HepG2 (cell line): ENCODE measurements at places on chromosomes 6 and 20.

DNA sequence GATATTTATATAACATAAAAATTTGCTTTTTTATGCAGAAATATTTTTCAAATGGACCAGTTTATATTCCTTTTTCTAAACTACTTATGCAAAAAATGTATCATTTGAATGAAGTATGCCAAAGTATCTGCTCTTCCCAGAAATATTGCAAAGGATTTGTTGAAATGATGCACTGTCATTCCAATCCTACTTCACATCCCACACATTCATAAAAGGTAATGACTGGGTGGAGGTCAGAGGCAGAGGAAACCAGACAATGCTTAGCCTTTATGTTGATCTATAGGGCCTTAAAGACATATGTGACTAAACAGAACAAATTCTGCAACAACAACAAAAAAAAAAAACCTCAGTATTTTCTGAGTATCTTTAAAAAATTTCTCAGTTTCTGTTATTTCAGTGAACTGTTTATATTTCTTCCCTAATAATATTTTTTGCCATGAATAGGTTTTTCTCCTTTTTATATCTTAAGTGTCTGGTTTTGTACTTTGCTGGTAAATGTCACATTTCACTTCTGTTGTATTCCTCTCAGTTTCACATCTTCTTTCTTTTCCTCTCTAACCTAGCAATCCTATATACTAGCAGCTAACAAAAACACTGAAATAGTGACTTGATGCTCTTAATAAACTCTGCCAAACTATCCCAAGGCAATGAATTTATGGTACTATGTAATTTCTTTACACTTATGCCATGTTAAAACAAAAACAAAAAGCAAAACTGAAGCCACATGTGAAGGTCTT lies 374.1 kb downstream of the BCKDHB start:
- no peak for DNase-seq

DNA sequence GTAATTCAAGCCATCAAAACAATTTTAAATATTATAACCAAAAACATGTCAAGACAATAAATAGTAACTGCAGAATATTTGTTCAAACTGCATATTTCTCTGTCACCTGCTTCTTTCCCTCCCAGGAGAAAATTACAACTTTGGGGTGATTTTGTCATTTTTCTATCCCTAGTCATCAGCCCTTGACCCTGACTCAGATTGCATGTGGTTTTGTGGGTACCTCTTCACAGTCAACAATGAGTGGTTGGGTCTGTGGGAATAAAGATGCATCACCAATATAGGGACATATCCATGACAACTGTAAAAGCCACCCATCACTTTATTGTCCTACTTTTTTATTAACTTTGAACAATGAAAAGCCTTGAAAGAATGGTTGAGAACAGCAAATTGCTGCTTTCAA lies 7.3 kb downstream of the COL10A1 start:
- DNase-seq: no peak

GRCh38 chr6:152984513-152984872 lies 1.7 kb upstream of the FBXO5 start:
- no peak for DNase-seq

DNA sequence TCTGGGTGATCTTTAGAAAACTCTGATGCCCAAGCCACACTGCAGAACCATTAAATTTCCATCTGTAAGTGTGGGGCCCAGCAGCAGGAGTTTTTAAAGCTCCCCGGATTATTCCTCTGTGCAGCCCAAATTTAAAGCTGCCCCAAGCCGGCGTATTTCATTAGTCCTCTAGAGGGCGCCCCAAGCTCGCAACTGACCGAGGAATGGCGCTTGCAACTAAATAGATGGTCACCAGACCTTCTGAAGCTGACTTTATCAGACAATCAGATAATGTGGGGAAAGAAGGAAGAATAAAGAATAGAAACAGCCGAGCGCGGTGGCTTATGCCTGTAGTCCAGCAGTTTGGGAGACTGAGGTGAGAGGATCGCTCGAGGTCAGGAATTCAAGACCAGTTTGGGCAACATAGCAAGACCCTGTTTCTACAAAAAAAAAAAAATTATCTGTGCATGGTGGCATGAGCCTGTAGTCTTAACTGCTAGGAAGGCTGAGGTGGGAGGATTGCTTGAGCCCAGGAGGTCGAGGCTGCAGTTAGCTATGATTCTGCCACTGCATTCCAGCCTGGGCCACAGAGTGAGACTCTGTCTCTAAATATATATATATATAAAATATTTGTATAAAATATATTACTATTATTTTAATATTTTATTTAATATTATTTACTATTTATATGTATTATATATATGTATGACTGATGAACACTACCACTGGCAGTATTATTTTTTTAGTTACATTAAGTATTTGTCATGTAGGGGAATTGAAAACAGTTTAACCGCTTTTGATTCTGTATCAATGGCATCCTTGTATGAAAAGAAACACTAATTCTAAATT lies 56.0 kb downstream of the OTOR start:
- peak; percentile 47 for DNase-seq

DNA sequence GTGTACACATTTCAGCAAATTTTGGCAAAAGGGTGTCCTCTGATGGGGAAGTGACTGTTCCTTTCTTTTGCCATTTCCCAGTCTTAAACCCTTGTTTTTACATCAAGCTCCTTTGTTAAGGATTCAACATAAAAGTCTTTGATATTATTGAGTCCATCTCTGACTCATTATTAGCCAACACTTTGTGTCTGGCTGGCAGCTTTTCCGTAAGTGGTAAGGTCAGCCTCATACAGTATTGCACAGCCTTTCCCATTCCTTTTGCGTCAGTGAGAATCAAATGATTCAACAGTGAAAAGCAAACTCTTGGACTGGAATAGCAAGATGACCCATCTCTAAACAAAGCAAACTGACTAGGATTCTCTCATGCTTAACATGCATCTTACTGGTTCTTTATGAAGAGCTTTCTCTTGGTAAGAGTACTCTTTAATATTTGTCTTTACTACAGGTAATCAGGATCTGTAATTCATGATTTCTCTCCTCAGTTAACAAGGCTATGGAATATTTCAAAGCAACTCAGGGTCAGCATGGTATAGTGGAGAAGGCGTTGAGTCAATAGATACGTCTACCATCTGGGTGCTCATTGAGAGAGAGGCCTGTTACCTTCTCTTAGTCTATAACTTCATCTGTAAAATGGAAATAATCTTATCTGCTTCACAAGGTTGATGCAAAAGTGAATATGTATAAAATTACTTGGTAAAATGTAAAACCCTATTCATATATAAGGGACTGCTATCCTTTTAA lies 183.6 kb downstream of the PRL start:
- DNase-seq: no peak

DNA sequence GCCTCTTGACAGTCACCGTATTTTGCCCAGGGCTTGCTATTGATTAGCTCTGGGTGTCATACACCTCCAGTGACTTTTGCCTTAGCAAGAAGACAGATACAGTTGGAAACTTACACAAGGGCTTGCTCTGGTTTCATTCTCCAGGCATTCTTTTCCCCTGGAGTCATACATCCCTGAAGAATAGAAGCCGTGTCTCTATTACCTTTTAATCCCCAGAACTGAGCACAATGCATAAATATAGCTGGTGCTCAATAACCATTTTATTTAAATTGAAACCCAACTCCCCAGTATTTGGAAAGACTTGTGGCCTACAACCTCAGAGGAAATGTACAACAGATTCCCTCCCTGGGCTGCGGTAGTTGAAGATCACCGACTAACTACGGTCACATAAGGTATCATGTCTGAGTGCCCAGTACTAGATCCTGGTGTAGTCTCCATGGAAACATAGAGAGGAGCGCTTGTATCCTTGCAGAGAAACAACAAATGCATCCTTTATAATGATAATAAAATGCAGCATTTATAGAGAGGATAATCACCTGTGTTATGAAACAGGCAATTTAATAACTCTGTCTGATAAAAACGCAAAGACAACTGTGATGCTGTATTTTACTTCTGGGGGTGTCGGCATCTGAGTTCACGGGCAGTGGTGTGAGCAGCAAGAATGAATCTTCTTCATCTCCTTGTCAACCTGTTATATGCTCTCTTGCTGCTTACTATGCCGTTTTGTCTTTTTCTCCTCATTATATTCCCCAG lies 401.2 kb upstream of the AGPAT4 start:
- no peak for DNase-seq

GRCh38 chr6:53540129-53540692 lies 4.7 kb downstream of the GCLC start:
- no peak for DNase-seq

GRCh38 chr20:53226826-53227225 lies 254.7 kb downstream of the TSHZ2 start:
- no peak for DNase-seq

DNA sequence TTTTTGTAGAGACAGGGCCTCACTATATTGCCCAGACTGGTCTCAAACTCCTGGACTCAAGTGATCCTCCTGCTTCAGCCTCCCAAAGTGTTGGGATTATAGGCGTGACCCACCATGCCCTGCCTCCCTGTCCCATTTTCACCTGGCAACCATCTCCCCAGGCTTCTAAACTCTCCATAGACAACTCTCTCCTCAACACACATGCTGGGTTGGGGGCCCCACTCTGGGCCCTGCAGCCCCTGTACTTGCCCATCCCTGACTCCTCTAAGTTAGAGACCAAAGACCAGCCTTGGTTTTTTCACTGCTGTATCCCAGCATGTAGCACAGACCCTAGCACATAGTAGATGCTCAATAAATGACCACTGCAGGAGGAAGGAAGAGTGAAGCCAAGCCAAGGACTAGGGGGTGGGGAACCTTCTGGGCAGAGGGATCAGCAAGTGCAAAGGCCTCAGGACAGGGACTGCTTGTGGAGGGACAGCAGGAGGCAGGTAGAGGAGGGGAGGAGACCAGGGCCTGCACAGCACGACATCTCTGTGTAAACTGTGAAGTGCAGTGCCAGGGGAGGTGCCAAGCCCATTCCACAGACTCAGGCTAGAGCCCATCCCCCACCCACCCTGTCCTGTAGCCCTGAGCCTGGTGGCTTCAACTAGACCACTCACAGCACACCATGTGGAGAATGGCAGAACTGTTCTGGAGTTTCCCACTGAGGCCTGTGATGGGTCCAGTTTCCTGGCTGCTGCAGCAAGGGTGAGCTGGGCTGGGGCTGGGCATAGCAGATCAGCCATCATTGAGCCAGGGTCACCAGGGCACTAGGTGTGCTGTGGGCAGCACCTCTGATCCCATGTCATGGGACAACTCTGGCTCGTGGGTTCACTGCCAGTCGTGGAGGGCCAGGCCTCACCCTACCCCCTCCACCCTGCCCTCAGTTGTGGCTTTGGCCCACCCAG lies 3.4 kb upstream of the SRC start:
- DNase-seq: peak; percentile 82

DNA sequence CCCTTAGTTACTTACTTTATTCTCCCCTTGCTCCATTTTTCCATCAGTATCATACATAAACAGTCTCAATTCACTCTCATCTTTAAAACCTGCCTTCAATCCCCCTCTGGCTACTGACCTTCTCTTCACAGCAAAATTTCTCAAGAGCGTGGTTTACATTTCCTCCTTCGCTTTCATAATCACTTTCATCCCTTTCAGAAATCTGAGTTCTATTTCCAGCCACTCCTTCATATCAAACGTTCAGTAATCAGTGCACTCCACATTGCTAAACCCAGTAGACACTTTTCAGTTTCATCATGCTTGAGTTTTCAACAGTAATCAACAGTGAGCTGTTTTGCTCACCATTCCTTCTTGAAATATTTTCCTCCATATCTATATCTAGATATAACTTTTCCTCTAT lies 176.7 kb upstream of the HSF2 start:
- DNase-seq: no peak

- DNase-seq: no peak
These were observed 32.3 kb downstream of the SYNJ2 start for GRCh38 chr6:158013904-158014504.

- DNase-seq: peak; percentile 39
These were observed 59.8 kb upstream of the HDAC2 start for GRCh38 chr6:114030767-114031166.

DNA sequence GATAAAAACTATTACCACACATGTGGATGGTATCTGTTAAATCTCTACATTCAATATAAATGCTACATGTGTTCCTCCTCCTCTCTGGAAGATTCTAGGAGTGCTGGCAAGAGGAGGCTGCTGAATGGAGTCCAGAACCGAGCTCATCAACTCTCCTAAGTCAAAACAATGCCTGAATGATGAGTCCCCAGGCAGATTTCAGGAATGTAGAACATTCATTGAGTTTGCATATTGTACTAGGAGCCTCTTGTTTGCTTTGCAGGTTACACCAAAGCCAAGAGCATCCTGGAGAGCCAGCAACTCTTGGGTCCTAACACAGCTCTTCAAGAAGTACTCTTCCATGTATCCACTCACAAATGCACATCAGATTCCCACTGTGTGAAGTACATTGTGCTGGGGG lies 117.6 kb upstream of the UST start:
- DNase-seq: no peak

- DNase-seq: no peak
These were observed 231.5 kb upstream of the BTBD3 start for GRCh38 chr20:11686195-11686594.

DNA sequence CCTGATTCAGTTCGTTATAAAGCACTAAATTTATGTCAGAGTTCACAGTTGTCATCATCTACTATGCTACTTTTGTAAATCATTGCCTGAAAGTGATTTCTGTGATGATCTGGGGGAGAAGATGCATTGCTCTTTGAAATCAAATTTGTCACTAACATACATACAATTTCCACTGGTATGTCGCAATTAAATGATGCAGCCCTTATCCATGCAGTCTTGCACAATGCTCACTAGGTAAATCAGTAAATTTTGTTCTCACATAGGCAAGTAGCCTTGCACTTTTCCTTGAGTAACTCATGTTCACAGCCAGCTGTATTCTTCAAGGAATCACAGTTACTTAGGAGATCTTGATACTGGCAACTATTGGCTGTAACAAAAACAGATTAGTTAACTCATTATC lies 20.8 kb downstream of the CRISP2 start:
- DNase-seq: no peak

- no peak for DNase-seq
These were observed 171.8 kb downstream of the TTLL2 start for GRCh38 chr6:167496707-167497106.

DNA sequence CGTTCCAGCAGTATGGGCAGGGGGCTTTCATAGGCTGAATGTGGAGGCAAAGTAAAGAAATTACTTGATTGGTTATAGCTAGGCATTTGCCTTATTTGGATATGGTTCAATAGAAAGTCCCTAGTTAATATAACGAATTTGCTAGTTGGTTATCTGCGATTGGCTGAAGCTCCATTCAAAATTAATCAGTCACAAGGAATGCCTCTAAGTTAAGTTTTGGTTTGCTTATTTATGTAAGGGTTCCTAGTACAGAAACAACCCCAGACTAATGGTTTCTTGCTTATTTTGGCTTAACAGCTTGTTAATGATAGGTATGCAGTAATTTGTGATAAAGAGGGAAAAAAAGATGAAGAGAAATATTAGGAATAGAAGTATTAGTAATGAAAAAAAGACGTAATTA lies 87.5 kb downstream of the JAG1 start:
- DNase-seq: no peak

DNA sequence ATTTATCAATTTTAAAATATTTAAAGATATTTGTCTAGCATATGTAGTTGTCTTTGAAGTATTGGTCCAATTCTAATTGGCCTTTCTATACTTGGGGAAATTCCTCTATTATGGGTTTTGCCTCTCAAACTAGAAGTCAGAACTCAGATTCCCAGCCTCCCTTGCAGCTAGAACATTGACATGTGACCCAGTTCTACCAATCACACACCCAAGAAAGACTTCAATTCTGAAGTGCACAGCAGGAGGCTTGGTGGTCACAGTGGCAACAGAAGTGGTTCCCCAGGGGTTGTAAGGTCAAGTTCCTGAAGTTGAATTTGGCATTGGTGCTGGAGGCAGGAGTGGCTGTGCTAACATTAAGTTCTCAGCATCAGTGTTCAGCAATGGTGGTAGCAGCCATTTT lies 14.8 kb upstream of the FKBP5 start:
- no peak for DNase-seq

GRCh38 chr6:125598422-125598821 lies 151.0 kb upstream of the HEY2 start:
- no peak for DNase-seq
